GOT3 (cell line): ENCODE measurements at places on chromosomes 7 and 10.

- no peak for DNase-seq
These were observed 5.5 kb upstream of the PLAU start for GRCh38 chr10:73905256-73906020.

GRCh38 chr10:10630281-10630680, 387.4 kb upstream of the CELF2 start:
- no peak for DNase-seq

GRCh38 chr7:69813637-69814240, 215.5 kb downstream of the AUTS2 start:
- no peak for DNase-seq

- peak; percentile 35 for DNase-seq
These were observed 6.0 kb upstream of the FAM170B start for GRCh38 chr10:49139846-49140195.

DNA sequence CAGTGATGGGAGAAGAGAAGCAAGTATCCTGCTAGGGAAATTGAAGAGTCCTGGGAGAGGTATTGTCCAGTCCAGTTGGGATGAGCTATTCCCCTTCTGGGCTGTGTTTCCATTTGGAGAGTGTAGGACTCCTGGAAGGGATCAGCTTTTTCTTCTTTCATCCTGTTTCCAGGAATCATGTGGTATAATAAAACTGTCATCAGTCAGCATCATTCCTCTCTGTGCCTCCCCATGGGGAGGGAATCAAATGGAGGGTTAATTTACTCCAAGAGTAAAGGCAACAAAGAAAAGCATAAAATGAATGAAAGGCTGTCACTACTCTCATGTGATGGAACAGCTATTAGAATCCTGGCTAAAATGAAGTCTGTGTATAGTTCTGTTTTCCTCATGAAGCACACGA, 429.9 kb downstream of the SORCS3 start:
- no peak for DNase-seq

GRCh38 chr7:129368389-129368986, 65.7 kb upstream of the STRIP2 start:
- DNase-seq = no peak

GRCh38 chr7:43869867-43870240, 537 bp upstream of the MRPS24 start:
- DNase-seq = peak; percentile 78

- DNase-seq = peak; percentile 48
These were observed 29.8 kb upstream of the GNA12 start for GRCh38 chr7:2873686-2874551.

GRCh38 chr7:7709291-7709690, 9.1 kb downstream of the RPA3 start:
- no peak for DNase-seq
